SK-N-MC (cell line): ENCODE measurements at places on chromosomes 7 and 10.

- no peak for DNase-seq
Measured at GRCh38 chr10:9096288-9096687, 1041.8 kb downstream of the GATA3 start.

DNA sequence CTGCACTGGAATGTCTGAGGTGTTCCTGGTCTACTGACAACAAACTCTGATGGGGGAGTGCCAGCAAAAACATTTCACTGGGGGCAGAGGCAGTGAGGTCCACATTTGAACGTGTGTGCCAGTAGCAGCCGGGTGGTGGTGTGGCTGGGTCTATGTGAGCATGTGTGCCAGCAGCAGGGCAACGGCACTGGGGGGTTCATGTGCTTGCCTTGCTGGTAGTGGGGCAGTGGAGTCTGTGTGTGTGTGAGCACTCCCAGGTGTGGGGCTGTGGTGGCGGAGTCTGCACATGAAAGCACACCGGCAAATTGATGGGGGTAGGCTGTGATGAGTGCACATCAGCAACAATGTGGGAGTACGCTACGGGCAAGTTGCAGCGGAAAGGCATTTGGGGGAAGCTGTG is 49.4 kb upstream of the SORCS1 start:
- DNase-seq, result no peak

DNA sequence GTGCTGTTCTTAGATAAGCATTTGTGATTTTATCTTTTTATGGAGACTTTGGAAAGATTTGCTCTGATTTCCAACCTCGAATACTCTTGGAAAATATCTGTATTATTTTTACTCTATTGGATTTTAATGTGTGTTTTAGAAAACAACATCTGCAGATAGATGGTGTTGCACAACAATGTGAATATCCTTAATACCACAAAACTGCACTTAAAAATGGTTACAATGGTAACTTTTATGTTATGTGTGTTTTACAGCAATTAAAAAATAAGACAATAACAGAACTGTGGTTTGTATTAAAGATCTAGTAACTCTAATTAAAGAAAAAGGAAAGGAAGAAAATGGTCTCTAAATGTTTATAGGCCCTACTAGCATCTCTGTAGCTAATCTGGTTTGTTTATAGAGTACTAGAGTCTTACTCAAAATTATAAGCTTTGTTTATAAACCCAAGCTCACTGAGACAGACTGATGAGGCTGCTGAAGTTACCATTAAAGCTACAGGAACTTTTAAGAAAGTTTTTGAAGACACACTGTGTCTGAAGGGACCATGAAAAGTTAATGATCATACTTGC is 74.6 kb upstream of the CC2D2B start:
- DNase-seq, result no peak

- DNase-seq, result no peak
Measured at GRCh38 chr7:17139081-17139480, 159.4 kb upstream of the AHR start.
